ENCODE measurements at places on chromosomes 7 and 10.

DNA sequence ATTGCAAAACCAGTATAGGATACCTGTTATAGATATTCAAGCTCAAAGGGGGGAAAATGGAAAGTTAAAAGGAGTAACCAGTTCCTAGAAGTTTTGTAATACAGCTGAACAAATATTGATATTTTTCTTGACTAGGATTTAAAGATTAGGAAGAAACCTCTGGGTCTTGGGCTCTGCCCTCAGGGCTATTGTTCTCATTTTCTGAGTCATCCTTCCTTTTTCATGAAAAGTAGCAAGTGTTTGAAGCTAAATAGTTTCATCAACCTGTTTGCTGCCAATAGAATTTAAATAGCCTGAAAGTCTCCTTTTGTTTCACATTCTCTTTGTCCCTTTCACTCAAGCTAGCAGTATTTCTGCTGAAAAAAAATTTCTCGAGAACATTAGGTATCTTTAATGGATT, 1061.1 kb upstream of the GHITM start:
- DNase-seq: no peak

DNA sequence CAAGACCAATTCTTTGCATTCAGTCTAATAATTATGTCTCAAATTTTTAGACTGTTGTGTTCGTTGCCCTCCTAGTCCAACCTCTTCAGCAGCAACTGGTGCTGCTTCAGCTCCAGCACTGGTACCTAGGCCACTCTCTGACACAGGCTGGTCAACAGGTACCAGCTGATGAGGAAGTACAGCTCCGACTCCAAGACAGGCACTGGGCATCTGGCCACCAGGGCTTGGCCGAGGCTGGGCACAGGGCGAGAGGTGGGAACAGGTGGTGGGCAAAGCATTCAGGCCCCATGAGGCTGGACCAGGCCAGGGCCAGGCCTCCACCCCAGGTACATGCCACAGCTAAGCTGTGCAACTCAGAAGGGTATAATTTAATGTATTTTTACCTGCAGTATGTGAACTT, 151.5 kb upstream of the AGR3 start:
- no peak for DNase-seq

GRCh38 chr10:79019441-79020014, 49.2 kb upstream of the ZMIZ1 start:
- DNase-seq: no peak

DNA sequence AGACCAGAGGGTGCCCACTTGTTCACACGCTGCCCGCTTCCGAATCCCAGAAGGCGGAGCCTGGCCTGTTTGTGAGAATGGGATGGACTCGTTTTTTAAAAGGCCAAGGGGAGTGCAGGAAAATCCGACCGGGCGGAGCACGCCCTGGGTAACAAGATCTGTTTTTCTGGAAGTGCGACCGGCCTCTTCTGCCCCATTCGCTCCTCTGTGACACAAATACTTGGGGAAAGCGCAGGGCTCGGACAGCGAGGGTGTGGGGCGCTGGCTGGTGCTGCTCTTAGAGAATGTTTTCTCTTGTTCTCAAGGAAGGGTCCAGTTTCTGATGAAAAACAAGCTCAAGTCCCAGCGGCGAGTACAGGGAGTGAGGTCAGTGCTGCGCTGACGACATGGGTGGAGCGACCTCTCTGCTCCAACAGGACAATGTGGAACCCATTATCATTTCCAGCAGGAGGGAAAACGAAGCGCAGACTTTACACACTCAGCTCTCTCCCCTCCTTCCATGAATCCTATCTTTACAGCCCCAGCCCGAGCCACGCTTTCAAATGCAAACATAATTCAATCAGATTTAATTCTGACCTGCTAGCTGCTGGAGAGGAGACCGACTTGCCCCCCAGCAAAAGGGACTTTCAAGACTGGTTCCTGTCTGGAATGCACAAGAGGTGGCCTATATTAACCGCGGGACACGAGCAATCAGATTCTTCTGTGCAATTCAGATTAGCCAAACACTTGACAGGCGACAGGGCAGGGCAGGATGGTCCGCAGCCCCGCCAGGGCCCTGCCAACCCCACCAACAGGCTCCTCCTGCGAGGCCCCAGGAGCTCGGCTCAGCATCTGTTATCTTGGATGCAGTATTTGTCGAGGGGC, 1.1 kb downstream of the RADIL start:
- peak; percentile 81 for DNase-seq

DNA sequence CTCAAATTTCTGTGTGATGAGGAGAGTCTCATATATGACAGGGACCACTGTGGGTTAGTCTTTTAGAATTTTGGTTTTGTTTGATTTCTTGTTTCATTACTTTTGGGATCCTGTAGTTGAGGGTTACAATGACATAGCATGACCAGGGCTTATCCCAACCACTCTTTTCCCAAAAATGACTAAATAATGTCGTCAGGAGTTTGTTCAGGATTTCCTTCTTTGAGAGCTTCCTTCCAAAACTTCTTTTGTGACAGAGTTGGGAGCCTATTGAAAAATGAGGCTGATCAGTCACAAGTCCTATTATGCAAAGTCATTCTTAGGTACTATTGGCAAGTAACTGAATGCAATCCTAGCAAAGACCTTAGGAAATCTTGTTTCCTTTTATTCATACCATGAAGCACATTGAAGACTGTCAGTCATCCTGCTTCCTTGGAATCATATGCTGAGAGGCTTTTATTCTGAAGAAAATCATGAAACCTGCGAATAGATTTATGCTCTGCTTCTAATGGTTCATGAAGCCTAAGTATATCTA, 498.3 kb downstream of the LRMDA start:
- no peak for DNase-seq

DNA sequence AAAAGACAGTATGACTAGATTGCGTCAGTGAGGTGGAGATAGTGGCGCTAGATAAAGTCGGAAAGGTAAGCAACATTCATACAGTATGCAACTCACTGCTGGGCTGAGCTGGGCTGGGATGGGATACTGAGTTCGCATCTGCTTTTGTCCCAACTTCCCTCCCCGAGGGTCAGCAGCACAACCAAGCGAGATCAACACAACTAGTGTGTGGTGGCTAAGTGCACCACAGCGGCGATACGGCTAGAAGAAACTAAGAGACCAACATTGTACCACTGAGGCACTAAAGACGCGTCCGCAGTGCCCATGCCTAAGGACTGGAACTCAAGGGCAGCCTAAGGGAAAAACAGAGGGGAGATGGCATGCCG, 467 bp downstream of the EXOSC1 start:
- DNase-seq: no peak

DNA sequence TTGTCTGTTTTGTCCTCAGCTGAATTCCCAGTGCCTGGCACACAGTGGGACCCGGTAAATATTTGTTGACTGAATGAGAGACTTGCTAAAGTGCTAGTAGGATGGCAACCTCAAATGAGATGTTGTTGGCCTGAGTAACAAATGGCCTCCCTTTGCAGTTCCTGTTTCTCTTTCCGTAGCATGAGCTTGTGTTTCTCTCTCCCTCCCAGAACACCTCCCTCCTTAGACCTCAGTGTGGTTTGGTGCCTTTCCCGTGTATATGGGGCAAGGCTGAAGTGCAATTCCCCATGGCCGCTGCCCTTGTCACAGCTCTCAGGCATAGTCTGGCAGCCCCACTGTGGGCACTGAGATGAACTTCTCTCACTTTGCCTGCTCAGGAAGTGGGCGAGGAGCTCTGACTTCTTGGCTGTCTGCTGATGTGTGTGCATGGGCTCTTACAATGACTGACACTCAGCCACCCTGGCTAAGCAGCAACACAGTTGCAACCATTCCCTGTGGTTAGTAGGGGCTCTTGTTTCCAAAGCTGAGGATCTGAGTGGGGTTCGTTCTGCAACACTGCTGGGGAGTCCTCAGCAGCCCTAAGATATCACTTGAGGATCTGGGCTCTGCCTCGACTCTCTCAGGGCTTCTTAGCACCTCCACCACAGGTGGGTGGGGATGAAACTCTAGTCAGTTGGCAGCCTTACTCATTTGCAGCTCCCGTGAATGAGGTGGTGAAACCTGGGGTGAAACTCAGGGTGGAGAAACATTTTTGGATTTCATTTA, 136.1 kb downstream of the ICA1 start:
- DNase-seq: no peak

DNA sequence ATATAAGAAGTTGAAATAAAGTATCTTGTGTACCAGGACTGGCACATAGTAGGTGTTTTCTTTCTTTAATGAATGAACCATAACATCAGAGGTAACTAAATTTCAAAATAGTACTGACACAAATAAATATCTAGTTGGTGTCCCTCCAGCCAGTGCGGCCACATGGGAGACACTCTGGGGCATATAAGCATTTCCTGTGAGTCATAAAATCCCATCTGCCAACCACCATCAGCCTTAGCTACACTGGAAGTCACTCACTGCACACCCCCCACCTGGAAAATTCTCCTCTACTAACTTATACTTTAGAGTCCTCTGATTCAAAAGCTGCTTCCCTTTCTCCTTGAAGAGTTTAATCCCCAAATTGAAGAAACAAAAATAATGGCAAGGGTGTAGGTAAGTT, 32.5 kb downstream of the DYDC1 start:
- DNase-seq: peak; percentile 47

GRCh38 chr7:10474048-10474447, 499.6 kb upstream of the PHF14 start:
- no peak for DNase-seq

DNA sequence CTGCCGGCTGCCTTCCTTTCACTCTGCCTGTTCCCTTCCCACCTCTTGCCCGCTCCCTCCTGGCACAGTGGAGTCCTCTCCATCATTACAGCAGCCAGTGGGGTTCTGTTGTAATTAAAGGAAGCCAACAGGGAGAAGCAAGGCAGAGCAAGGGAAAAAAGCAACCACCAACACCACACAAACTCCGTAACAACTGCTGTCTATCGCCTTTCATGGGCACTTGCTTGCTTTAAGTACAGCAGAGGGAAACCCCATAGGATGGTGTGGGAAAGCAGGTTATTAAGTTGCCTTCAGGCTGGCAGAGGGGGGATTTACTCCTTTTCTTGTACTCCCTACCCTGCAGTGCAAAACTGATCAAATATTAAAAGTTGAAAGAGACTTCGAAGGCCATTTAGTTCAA, 22.0 kb downstream of the SORCS3 start:
- no peak for DNase-seq

DNA sequence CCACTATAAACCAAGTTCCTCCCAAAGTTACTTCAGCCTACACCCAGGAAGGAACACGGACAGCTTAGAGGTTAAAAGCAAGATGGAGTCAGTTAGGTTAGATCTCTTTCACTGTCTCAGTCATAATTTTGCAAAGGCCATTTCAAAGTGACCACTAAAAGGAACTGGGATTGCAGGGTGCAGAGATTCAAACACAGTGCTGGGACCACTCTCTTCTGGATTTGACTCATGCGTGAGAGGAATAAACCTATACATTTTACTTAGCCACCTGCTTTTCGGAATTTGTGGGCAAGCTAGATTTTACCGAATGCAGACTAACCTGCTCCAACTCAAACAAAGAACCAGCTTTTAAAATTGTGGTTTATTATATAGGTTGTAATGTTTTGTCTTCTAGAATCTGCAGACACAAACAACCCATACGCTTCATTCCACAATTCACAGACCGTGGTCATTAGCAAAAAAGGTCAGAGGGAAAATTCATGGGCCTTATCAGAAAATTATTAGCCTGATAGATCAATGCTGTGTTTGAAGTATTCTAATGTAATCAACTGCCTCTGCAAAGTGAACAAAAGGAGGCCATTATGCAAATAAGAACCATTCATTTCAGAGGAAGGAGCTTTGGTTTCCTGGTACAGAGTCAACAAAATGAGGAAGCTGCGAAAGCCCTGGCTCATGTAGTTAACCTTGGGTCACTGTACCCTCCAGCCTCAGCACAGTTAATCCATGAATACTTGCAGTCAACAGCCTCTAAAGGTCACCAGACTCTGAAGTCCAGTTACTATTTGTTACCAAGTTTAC, 342.7 kb upstream of the KLF6 start:
- DNase-seq: no peak

- no peak for DNase-seq
Observed at GRCh38 chr10:96374004-96374403, 15.2 kb upstream of the OPALIN start.

GRCh38 chr10:6108631-6109443, 20.0 kb downstream of the RBM17 start:
- DNase-seq: peak; percentile 59

DNA sequence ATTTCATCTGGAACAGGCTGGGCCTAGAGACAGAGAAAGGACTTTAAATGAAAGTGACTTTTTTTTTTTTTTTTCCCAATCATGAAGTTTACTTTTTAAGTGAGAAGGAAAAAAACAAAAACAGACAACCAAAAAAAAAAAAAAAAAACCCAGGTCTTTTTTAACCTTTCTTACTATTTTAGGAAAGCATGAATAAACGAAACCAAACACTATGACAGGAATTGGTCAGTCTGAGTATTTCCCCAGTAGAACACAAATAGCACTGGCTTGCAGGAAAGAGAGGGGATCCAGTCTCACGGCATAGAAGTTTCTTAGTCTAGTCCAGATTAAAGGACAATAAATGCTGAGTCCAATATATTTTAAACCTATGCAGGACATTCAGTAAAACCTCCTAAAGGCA, 180.5 kb upstream of the CCDC6 start:
- DNase-seq: no peak

- no peak for DNase-seq
Observed at GRCh38 chr10:15448598-15448997, 77.5 kb upstream of the FAM171A1 start.

- DNase-seq: peak; percentile 16
Observed at GRCh38 chr10:113284635-113285034, 268.2 kb upstream of the HABP2 start.

GRCh38 chr7:32289651-32290414, 200.3 kb downstream of the LSM5 start:
- DNase-seq: no peak

DNA sequence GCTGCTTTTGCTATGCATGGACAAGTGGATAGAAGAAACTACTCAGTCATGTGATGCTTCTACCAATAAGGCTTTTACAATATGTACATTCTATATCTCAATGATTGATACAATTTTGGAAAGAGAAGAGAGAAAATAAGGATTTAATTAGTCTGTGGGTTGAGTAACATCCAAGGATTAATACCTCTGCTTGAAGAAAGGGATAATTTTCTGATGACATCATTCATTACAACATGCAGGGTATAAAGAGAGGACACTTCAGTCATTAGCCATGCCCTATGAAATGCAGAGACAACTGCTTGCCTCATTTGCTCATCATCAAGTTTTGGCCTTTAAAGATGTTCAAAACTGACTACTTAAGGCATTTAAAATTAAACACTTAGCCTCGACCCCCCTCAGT, 237.3 kb downstream of the AHR start:
- DNase-seq: peak; percentile 64

GRCh38 chr7:86963599-86964230, 95.7 kb downstream of the ELAPOR2 start:
- peak; percentile 7 for DNase-seq

- DNase-seq: no peak
Observed at GRCh38 chr10:125087897-125088215, 72.5 kb downstream of the CTBP2 start.
